Panc1 (cell line): ENCODE measurements at places on chromosomes 7 and 10.
A peak's percentile ranks its signal among the peaks of the same experiment; 100 is the strongest.

DNA sequence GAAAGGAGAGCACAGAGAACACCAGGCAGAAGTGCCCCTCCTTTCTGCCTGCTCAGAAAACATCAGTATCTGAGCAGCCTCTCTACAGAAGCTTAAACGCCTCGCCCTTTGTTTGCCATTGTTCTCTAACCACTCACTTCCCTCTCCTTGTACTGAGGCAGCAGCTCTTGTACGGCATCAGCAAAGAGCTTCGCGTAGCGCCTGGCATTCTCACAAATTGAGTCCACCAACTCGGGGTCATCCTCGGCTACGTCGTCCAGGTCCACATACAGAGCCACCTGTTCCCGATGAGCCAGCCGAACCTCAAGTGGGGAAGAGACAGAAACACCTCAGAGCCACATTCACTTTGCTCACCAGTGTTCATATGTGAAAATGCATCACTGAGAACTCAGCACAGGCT, 1.7 kb downstream of the MCM7 start:
- no peaks in the 10 kb centered on the region for H3K27me3 ChIP-seq
- peak overlapping the region; percentile 93 for H3K27ac ChIP-seq
- no peak for DNase-seq
- H3K4me1 ChIP-seq: peaks cover 21% of the 10 kb centered on the region
- H3K36me3 ChIP-seq: peaks cover 49% of the 10 kb centered on the region

DNA sequence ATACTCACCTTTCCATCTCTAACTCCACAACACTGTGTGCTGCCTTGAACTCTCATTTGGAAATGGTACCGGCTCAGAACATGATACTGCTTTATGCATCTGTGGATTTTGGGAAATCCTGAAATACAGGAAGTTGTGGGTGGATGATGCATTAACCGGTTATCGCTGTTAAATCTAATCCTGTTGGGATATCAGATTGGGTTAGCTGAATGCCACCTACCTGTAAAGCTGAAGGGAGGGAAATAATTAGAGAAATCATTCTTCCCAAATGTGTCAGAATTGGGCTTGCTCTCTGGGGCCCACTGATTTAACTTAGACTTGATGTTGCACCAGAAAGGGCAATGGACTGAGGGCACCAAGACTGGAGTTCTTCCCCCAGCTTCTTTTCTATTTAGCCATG, 54.0 kb downstream of the CH25H start:
- H3K27me3 ChIP-seq: no peaks in the 10 kb centered on the region
- H3K4me3 ChIP-seq: no peak overlapping the region
- no peak overlapping the region for H3K27ac ChIP-seq
- no peak for DNase-seq
- no peaks in the 10 kb centered on the region for H3K36me3 ChIP-seq

- no peaks in the 10 kb centered on the region for H3K4me1 ChIP-seq
- H3K27ac ChIP-seq: no peak overlapping the region
- DNase-seq: no peak
These were observed 5.0 kb upstream of the CELF2 start for GRCh38 chr10:11012421-11013295.

DNA sequence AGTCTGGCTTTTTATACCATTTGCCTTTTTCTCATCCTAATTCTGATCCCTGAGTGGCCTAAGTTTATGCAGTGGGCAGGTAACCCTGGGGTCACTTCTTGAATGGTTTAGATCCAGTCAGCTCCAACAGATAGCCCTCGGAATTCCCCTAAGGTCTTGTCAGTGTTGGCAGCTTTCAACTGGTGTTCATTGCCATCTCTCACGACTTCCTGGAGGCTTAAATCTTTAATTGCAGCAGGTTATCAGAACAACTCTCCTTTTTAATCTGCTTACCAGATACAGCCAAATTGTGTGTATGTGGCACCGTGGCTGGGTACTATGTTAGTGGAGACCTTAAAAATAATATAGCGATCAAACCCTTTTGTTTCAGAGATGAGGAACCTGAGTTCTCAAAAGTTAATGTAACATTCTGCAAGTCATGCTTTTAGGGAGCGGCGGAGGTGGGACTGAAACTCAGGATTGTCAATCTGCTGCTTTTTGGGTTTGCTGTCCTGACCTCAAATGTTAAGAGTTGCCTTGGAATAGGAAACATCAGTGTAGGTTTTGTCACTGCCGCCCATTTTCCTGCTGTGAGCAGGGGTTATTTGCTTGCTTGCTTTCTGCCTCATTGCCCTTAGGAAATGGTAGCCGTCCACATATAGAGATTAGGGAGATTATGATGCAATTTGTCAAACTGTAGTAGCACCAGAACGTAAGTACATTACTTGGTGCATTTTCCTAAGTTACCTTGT, 818 bp downstream of the DLD start:
- peak overlapping the region; percentile 81 for H3K27ac ChIP-seq
- H3K4me3 ChIP-seq: peak overlapping the region; percentile 85
- no peaks in the 10 kb centered on the region for H3K27me3 ChIP-seq
- no peak for DNase-seq
- peaks cover 21% of the 10 kb centered on the region for H3K4me1 ChIP-seq
- peaks cover 15% of the 10 kb centered on the region for H3K36me3 ChIP-seq

DNA sequence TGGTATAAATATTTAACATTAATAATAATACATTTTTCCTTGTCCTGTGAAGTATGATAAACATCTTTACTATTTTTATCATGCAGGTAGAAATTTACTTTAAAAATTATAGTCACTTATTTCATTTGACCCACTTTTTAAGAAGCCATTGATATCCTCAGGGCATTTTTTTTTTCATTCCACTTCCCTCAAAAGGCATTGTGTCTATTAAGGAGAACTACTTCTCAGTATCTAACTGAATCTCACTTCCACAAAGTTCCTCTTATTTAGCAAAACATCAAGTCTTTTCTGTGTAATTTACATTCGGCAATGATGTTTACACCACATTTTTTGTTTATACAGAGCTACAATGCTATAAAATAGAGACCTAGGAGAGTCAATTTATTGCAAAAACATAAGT, 388.2 kb upstream of the AKR1E2 start:
- H3K4me1 ChIP-seq: no peaks in the 10 kb centered on the region
- DNase-seq: no peak
- H3K4me3 ChIP-seq: no peak overlapping the region
- H3K36me3 ChIP-seq: no peaks in the 10 kb centered on the region
- H3K27me3 ChIP-seq: no peaks in the 10 kb centered on the region

GRCh38 chr10:22489467-22489866, 144.2 kb downstream of the SPAG6 start:
- no peaks in the 10 kb centered on the region for H3K27me3 ChIP-seq
- no peak for DNase-seq
- H3K27ac ChIP-seq: no peak overlapping the region

- no peak for DNase-seq
- H3K27me3 ChIP-seq: no peaks in the 10 kb centered on the region
- no peaks in the 10 kb centered on the region for H3K36me3 ChIP-seq
These were observed 22.1 kb downstream of the NMT2 start for GRCh38 chr10:15146366-15146765.

- no peaks in the 10 kb centered on the region for H3K27me3 ChIP-seq
- no peak overlapping the region for H3K4me3 ChIP-seq
- no peaks in the 10 kb centered on the region for H3K36me3 ChIP-seq
- no peak overlapping the region for H3K27ac ChIP-seq
These were observed 706.4 kb downstream of the SORCS3 start for GRCh38 chr10:105347487-105347886.

- H3K4me3 ChIP-seq: no peak overlapping the region
- no peak overlapping the region for H3K27ac ChIP-seq
- DNase-seq: no peak
- no peaks in the 10 kb centered on the region for H3K4me1 ChIP-seq
These were observed 600.1 kb upstream of the STEAP1 start for GRCh38 chr7:89554209-89554608.

DNA sequence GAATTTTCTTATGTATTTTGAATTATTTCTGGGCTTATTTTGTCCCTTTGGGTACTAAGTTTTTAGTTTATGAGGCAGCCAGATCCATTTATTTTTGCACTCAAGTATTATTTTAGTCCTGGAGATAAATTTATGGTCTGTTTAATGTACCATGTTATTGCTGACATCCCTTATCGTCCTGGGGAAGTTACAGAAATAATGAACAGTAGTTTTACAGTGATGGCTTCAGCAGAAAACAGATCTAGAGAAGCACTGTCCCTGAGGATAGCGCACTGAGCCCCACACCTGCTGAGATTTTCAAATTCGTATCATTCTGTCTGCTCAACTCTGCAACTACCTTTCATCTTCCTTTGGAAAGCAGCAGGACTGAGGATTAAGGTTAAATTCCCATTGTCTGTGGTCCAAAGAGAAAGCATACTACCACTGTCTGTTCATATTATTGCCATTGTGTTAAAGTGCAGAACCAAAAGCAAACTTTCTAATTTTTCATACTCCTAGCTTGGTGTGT, 168.3 kb downstream of the SNX13 start:
- no peaks in the 10 kb centered on the region for H3K36me3 ChIP-seq
- H3K27me3 ChIP-seq: no peaks in the 10 kb centered on the region; the same call in 1 of the 2 replicates
- no peak overlapping the region for H3K4me3 ChIP-seq
- peaks cover 10% of the 10 kb centered on the region; the same call in 1 of the 2 replicates for H3K4me1 ChIP-seq
- H3K27ac ChIP-seq: no peak overlapping the region

DNA sequence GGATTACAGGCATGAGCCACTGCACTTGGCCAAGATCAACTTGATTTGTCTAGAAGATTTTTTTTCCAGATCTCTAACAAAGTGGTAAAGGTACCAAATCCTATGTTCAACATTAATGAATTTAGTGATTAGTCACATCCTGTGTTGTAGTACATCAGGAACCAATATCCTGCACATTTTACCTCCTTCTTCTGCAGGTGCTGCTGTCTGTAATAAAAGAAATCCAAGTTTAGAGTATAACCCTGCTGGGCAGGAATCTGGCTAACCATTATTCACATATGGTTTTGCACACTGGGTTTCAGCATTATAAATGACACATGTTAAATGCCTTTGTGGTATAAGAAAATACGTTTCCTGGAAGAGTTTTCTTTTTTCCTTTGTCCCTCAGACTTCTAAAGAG, 10.8 kb downstream of the PARD3 start:
- no peaks in the 10 kb centered on the region for H3K36me3 ChIP-seq
- no peak for DNase-seq
- no peak overlapping the region for H3K4me3 ChIP-seq
- peaks cover 7% of the 10 kb centered on the region for H3K4me1 ChIP-seq
- H3K27me3 ChIP-seq: no peaks in the 10 kb centered on the region
- H3K27ac ChIP-seq: no peak overlapping the region

DNA sequence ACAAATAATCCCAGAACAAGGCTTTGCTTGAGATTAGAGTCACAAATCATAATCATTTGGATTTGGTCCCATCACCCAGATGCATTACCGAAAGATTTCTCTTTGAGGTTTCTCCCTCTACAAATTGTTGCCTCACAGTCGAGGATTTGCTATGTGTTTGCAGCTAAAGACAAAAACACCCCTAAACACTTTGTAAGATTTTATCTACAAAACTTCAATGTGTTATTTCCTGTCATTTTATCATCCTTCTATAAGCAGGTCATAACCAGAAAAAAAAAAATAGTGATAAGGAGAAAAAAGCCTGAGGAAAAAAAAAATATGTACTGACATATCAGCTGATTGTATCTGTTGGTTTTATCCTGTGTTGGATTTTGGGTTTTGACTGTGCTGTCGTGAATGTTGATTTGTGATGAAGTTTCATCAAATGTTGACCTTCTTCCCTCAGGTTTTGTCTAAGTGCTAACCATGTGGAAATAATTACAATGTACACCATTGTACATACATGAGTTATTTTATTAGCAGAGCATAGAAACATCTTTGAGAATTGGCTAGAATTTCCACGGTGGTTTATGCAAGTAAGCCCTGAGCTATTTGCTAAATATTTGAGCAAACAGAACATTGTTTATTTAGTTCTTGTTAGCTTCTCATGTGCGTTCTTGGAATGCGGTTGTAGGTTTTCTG, 274.4 kb downstream of the NEBL start:
- no peaks in the 10 kb centered on the region for H3K36me3 ChIP-seq
- no peaks in the 10 kb centered on the region for H3K27me3 ChIP-seq
- no peak for DNase-seq
- no peaks in the 10 kb centered on the region for H3K4me1 ChIP-seq
- H3K4me3 ChIP-seq: no peak overlapping the region
